Activated T-helper 9 cell treated with anti-CD3 and anti-CD28 coated beads, Interleukin-2, amount 50 U/mL, for 16 hours (primary cell): ENCODE measurements at places on chromosomes 7 and 10.

DNA sequence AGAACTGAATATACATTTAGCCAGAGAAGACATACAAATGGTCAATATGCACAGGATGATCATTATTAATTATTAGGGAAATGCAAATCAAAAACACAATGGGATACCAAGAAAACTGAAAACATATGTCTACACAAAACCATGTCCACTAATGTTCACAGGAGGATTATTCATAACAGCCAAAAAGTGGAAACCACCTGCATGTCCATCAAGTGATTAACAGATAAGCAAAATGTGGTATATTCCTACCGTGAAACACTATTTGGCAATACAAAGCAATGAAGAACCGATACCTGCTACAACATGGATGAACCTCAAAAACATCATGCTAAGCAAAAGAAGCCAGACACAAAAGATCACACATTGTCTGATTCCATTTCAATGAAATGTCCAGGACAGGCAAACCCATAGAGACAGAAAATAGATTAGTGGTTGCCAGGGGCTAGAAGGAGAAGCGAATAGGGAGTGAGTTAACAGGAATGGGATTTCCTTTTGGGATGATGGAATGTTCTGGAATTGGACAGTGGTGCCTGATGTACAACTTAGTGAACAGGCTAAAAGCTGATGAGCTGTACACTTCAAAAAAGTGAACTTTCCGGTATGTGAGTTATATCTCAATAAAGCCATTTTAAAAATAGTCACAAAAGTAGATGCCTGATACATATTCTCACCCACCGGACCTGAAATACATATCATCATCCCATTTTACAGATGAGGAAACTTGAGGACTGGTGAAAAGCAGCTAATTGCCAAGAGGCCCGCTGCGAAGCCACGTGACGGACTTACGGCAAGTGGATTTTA, 33.6 kb downstream of the HIPK2 start:
- DNase-seq, result no peak

- DNase-seq, result no peak
Measured at GRCh38 chr7:4733936-4734528, 41.4 kb upstream of the AP5Z1 start.

DNA sequence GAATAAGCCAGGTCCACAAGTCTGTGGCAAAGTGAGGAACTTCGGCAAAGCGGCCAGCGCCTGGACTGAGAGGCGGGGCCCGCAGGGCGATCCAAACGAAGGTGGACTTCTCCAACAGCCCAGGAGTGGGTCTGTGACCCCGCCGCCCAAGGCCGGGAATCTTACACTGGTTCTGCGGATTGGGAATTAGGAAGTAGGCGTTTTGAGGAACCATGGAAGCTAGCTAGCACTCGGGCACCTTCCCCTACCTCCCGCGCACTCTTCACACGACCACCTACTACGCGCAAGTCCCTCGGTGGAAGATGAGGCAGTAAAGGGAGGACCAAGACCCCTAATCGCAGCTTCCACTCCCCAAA, 570 bp upstream of the ARF5 start:
- no peak for DNase-seq

- no peak for DNase-seq
Measured at GRCh38 chr10:117830787-117831212, 215.9 kb downstream of the RAB11FIP2 start.
